ENCODE measurements at places on chromosomes 12 and 14.
A peak's percentile ranks its signal among the peaks of the same experiment; 100 is the strongest.

DNA sequence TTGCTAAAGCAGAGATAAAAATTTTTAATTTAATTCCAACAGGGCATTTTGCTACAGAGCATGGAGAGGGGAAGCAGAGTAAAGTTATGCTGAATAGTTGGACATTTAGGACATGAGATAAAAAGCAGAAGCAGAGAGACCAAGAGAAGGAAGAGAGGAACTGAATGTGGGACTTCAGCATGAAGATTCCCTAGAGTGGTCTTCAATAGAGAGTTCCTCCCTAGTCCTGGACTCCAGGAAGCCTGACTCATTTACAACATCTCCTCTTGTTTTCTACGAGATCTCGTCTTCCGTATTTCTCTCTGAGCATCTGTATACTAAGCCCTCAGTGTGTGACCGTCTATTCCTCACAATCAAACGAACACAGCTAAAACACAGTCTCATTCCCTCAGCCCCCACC, 35.2 kb upstream of the IFT81 start:
- no peak for DNase-seq

DNA sequence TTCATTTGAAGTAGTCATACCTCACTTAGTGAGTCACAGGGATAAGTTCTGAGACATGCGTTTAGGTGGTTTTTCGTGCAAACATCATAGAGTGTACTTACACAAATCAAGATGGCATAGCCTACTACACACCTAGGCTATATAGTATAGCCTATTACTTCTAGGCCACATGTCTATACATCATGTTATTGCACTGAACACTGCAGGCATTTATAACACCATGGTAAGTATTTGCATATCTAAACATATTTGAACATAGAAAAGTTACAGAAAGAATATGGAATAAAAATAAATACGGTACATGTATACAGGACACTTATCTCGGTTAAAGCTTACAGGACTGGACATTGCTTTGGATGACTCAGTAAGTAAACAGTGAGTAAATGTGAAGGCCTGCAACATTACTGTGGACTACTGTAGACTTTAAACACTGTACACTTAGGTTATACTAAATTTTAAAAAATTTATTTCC, 670.6 kb downstream of the SLC16A7 start:
- no peak for DNase-seq

DNA sequence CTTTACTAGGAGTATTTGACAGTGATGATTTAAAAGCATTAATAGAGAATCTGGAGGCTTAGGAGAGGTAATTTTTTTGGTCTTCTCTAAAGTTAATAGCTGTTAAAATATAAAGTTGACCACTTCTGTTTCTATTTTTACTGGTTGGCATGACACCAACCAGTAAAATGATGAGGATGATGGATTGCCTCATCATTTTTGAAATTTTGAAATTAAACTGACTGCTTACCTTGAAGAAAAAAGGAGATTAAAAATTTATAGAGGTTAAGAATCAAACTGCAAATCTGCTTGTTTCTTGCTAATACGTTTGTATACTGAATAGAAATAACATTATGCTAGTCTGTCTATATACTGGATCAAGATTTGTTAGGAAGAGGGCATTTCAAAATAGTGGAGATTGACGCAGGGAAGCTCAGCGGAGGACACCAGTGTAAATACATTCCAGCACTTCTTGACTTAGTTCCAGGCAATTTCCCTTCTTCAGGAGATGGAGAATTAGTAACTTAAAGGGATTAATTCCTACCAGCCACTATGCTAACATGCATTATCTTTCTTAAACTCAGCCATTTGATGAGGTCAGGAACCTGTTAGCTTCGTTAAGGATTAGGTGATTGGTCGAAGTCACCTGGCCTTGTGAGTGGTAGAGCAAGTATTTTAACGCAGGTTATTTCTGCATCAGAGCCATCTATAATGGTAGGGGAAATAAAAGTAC, 3.6 kb downstream of the EID3 start:
- DNase-seq = no peak

DNA sequence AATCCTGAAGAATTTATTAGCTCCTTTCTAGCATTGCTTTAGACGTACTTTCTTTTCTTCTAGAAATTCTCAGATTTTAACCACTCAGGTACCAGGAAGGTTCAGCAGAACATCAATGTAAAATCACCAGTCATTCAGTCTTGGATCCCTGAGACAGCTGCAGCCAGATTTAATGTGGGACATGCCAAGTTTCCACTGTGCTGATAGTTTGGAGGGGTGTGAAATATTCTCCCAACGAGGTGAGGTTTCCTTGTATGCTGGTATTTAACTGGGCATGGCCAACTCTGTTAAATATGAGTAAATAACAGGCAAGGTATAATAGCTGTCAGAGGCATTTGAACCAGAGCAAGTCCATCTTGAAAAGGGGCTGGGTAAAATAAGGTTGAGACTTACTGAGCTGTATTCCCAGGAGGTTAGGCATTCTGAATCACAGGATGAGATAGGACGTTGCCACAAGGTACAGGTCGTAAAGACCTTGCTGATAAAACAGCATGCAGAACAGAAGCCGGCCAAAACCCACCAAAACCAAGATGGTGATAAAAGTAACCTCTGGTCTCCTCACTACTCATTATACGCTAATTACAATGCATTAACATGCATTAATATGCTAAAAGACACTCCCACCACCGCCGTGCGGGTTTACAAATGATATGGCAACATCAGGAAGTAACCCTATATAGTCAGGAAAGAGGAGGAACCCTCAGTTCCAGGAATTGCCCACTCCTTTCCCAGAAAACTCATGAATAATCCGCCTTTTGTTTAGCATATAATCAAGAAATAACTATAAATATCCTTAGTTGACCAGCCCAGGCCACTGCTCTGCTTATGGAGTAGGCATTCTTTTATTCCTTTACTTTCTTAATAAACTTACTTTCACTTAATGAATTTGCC, 75.2 kb upstream of the RASSF8 start:
- DNase-seq = no peak

DNA sequence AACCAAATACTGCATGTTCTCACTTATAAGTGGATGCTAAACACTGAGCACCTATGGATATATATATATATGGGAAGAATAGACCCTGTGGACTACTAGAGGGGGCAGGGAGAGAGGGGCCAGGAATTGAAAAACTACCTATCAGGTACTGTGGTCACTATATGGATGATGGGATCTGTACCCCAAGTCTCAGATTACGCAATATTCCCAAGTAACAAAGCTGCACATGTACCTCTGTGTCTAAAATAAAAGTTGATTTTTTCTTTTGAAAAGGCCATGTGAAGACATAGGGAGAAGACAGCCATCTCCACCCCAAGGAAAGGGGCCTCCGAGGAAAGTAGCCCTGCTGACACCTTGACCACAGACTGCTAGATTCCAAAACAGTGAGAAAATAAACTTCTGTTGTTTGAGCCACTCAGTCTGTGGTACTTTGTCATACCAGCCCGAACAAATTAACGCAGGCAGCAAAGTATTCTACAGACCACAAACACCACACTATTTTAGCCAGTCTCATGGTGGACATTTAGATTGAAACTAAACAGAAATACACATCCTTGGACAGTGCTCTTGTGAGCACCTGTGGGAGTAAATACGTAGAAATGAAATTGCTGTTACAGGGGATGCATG, 197.1 kb downstream of the EFCAB11 start:
- no peak for DNase-seq

DNA sequence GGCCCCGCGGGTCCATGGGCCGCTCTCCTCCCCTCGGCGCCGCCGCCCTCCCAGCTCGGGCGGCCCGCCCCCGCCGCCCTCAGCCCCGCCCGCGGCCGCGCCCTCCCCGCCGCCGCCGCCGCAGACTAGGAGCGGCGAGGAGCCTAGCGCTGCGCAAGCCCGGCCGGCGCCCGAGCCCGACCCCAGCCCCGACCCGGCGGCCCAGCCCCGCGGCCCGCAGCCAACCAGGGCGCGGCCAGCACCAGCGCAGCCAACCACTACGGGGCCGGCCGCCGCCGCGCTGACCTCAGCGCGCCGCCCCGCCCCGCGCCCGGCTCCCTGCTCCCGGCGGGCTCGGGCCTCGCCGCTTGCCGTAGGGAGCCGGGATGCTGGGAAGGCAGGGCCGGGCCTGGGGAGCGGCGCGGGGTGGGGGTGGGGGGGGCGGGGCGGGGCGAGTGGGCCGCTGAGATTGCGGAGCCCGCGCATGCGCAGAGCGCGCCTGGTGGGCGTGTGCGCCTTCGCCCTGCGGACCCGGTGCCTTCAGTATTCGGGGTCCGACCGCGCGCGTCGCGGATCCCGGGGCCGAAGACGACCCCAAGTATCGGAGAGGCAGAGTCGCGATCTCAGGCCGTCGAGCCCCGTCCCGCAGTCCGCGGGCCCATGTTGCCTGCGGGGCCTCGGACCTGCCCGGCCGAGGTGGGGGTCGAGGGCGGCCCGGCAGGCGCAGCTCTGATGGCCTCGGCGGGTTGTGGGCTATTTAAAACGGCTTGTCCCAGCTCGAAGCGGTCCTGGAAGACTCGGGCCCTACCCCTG, at the start of gene CDC42BPB:
Gene CDC42BPB (minus strand): TSS at position 178 of the 792 bp plus-strand sequence. CDS start 376 bp downstream, outside the sequence.
- peak; percentile 53 for DNase-seq
